ENCODE measurements at places on chromosomes 2 and 18. TPM values are rescaled to one million over a fixed set of nuclear protein-coding genes. Genes with fewer than 3 reads are reported as not detected.

- peak; percentile 22 for ATAC-seq
Observed at GRCh38 chr18:56458770-56459712, 179.4 kb downstream of the TXNL1 start.

- no peak for ATAC-seq
Observed at GRCh38 chr18:45006934-45007333, 326.2 kb downstream of the SETBP1 start.

PSMA8 gene
- not detected for total RNA-seq

MYO7B gene
- total RNA-seq: 0.54 TPM

DNA sequence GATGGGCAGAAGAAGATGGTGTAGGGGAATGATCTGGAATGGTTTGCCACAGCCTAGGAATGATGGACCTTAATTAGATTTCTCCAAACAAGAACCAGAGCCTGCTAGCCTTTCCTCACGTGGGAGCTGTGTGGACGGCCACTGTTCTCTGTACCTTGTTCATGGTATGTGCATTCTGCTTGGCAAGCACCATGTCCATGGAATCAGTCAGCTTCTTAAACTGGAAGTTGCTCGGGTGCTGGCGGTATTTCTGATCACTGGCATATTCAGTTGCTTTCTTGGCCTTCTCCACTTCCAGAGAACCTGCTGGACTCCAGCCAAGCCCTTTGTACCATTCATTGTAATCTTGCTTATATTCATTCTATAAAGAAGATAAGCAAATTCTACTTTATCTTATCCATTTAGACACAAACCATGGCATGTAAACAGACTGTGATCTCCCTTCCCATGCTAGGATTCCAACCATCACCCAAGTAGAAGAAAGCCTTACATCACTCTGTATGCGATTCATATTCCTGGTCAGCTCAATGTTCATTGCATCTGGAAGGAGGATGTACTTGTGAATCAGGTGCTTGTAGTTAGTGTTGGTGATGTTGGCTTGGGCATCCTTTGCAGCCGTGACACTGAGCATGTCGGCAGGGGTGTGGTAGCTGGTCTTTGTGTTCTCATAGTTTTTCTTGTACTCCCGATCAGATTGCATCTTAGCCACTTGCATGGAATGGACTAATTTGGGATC is 78.4 kb downstream of the NEB start:
- no peak for ATAC-seq

DNA sequence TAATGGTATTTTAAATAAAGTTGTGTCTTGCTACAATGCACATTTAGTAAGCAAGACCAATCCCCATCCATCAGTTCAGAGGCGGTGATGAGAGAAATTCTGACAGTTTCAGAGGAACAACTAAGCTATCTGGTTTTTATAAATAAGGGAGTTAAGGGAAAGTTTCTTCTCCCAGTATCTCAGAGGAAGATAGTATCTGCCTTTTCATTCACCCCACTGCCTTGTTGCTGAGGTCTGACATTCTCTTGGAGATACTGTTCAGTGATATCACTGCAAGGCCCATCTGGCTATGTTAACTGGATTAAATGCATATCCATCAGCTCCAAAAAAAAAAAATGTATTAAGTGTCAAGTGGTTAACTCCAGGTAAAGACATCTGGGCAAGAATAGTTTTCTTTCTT is 47.9 kb downstream of the RBMS1 start:
- ATAC-seq: no peak

G6PC2 gene
- not detected for total RNA-seq

GRCh38 chr2:147763861-147764260 is 81.0 kb upstream of the ACVR2A start:
- ATAC-seq: no peak

DNA sequence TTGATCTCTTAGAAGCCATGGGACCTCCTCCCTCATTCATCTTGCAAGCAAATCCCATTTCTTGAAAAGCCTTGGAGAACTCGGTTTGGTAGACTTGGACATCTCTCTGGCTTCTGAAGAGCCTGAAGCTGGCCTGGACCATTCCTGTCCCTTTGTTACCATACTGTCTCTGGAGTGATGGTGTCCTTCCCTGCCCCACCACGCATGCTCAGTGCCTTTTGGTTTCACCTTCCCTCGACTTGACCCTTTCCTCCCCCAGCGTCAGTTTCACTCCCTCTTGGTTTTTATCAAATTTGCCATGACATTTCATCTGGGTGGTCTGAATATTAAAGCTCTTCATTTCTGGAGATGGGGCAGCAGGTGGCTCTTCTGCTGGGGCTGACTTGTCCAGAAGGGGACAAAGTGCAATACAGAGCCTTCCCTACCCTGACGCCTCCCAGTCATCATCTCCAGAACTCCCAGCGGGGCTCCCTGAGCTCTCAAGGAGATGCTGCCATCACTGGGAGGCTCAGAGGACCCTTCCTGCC is 20.0 kb downstream of the FOSL2 start:
- ATAC-seq: no peak

DHX57 gene
- 10.9 TPM for total RNA-seq

- ATAC-seq: no peak
Observed at GRCh38 chr2:116674188-116674587, 1140.3 kb upstream of the DDX18 start.

DNA sequence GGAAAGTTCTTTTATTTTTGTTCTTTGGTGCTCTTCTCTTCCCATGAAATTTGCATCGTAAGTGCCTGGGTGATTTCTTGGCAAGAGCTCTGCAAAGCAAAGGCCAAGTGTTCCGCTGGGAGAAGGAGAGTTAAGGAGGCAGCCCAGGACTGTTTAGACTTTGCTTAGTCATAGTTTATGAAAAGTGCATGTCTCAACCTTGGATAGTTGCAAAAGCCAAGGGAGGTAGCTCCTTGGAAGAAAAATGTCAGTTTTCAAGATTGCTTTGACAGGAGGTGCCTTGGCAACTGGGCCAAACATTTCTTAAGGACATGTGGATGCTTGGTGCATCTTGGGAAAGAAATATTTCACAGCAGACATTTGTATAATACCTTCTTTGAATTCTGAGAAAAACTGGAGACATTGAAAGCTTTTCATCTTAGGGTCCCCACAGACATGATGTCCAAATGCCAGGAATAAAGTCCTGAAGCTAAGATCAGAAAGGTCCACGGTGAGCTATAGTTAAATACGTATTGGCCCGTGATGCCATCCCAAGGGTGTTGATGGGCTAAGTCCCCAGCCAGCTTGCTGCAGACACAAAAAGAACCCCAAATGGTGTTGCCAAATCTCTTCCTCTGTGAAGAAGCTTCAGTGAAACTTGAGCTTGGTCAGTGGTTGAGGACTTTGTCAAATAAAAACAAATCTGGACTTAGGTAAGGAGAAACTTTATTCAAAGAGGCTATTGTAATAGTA is 96.3 kb upstream of the THUMPD2 start:
- peak; percentile 97 for ATAC-seq
